ENCODE measurements at places on chromosomes 6 and 20.

DNA sequence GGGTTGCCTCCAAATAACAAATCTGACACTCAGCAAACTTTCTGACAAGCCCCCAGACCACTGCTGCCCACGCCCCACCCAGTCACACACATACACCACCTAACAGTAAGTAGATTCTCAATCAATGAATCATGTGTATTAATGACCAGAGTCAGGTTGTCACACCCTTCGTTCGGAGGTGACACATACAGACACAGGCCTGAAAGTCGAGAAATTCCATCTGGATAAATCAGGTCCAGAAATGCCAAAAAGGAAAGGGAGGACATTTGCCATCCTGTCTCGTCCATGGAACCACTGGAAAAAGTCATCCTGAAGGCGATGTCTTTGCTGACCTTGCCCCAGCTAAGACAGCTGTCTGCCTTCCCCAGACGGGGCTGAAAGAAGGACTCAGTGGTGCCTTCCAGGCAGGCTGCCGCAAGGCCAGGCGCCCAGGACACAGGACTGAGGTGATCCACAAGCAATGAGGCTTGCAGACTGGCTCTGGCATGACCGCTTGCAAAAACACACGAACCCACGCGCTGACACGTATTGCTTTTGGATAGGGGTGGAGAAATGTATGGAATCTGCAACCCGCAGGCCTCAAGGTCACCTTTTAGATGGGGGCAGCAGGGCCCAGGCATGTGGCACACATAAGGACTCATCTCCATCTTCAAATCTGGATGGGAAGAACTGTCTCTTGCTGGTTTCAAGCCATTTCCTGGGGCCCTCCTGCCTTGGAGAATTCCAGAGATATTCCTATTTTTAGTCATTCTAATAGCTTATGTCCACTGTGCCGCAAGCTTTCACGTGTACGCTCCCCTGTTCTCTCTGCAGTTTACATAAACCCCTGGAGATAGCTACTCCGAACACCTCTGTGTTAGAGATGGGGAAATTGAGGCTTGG lies 9.0 kb downstream of the NFATC2 start:
- DNase-seq = no peak

DNA sequence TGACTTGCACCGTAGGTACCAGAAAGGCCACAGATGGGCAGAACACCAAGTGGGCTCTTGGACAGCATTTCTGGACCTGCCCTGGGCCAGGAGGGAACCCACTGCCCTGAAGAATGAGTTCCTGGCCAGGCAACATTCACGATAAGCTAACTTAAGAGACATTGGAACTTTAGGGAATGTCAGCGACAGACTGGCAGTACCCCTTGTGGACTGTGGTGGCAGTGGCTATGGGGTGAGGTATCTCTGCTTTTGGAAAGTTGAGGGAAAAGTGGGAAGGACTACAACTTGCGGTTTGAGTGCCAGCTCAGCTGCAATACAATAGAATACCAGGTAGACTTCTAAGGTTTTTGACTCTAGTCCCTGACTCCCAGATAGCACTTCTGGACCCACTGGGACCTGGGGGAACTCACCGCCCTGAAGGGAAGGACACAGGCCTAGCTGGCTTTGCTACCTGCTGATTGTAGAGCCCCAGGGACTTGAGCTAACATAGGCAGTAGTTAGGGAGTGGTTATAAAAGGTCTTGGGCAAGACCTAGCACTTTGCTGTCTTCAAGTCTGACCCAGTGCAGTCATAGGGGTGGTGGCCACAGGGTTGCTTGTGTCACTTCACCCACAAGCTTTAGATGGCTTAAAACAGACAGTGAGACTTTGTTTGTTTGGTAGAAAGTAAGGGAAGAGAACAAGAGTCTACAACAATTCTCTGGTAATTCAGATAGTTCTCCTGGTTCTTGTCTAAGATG lies 617.6 kb downstream of the COL12A1 start:
- no peak for DNase-seq

GRCh38 chr20:34524426-34524825 lies 8.2 kb downstream of the DYNLRB1 start:
- DNase-seq = no peak

DNA sequence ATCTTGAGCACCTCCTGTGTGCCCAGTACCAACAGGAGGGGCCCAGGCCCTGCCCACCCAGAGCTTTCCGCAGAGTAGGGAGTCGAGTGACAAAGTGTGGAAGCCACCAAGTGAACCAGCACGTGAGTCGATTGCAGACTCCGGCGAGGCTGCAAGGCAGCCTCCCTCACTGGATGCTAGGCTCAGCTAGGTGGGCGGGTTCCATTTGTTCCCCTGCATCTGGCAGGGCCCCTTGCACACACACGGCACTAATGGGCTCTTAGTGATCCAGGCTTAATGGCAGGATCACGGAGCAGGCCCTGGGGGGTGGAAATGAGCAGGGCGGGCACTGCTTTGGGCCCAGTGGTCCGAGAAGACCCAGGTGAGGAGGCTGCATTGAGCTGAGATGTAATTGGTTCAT lies 140.4 kb downstream of the PHACTR3 start:
- DNase-seq = no peak

GRCh38 chr20:53922901-53923314 lies 147.5 kb downstream of the BCAS1 start:
- no peak for DNase-seq

Data from left hindlimb (tissue), 1 donor.